Stimulated activated CD4-positive, alpha-beta T cell treated with anti-CD3 and anti-CD28 coated beads, TNF-alpha, amount 100 ng/mL, for 24 hours (primary cell): ENCODE measurements at places on chromosomes 16 and 17.

GRCh38 chr16:70527315-70527996 lies 3.8 kb downstream of the SF3B3 start:
- DNase-seq, result no peak

DNA sequence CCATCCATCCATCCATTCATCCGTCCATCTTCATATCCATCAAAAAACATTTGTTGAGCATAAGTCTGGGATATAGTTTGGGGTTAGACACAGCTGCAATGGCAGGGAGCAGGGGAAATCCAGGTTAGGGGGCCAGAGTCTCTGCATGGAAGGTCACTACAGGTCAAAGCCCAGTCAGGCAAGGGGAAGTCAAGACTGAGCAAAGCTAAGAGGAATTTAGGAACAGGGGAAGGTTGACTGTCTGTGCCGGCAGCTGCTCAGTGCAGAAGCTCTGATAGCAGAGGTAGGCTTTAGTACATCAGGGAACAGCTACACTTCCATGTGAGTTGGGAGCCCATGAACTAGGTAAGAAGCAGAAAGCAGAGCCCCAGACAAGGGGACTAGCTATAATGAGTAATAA lies 68.1 kb downstream of the IRF8 start:
- no peak for DNase-seq

GRCh38 chr16:28298511-28298878 lies 6.2 kb downstream of the SBK1 start:
- no peak for DNase-seq

- peak; percentile 45 for DNase-seq
Measured at GRCh38 chr16:84553873-84554399, 49.5 kb upstream of the MEAK7 start.

- DNase-seq, result no peak
Measured at GRCh38 chr17:60989846-60990245, 312.2 kb downstream of the BCAS3 start.
